Foreskin fibroblast (primary cell): ENCODE measurements at places on chromosomes 12 and 14.

- peak; percentile 87 for DNase-seq
Measured at GRCh38 chr12:65810036-65810435, 14.2 kb upstream of the HMGA2 start.

- peak; percentile 95 for DNase-seq
Measured at GRCh38 chr12:63917864-63918799, 73.6 kb downstream of the SRGAP1 start.

- DNase-seq = no peak
Measured at GRCh38 chr12:39127401-39127800, 222.0 kb upstream of the CPNE8 start.

DNA sequence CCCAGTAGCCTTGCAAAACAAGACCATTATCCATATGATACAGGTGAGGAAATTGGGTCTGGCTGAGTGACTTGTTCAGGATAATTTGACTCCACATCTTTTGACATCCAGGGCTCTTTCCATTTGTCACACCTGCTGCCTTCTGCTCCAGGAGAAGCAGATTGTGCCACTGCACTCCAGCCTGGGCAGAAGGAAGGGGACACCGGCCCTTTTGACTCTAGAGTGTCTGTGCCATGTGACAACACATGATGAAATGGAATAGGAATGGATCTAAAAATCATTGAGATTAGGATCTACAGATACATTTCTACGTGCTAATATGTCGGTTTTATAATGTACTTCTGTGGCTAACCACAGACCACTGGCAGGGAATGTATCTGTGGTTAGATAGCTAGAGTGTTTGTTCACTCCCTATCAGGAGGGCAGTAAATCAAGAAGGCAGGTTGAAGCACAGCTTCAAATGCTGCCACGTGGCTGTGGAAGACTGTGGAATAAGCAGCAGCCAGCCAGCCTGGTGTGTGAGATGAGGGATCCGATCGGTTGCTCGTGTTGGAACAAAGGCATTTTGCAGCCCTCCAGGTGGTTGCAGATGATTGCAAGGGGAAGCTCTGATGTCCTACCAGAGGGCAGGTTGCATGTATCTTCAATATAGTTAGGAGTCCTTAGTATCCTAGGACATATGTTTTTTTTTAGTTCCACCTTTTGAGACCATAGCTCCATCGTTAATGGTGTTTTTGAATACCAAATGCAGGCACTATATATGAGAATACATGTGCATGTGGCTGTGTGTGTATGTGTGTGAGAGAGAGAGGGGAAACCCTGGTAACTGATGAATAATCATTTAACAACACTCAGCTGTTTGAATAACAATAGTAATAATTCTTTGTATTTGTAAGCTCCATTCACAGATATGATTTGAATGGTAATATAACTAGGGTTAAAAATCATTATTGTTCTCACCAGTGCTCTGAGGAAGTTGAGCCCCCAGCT lies 28.6 kb downstream of the EML1 start:
- DNase-seq = peak; percentile 74

GRCh38 chr12:93453633-93454032 lies 11.9 kb upstream of the UBE2N start:
- DNase-seq = peak; percentile 32

DNA sequence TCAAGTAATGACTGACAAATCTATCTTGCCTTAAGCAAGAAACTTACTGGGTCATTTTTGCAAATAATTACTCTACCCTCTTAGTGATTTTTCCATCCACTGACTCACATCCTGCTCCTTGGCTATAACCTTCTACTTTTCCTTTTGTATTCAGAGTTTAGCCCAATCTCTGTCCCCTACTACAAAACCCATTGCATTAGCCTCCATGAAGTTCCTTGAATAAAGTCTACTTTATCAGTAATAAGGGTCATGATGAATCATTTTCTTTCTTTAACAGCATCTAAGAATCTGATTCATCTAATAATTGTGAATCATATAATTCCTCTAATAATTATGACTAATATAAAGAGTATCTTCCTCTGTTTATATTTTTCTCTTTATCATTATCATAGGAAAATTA lies 132.6 kb downstream of the NTS start:
- DNase-seq = no peak
